T-helper 22 cell (primary cell): ENCODE measurements at places on chromosomes 1 and 21.

GRCh38 chr1:178025613-178026356 lies 55.9 kb upstream of the SEC16B start:
- no peak for DNase-seq

GRCh38 chr1:7432900-7433380 lies 338.2 kb upstream of the VAMP3 start:
- no peak for DNase-seq

GRCh38 chr1:79903321-79903720 lies 896.8 kb upstream of the ADGRL4 start:
- DNase-seq, result no peak

DNA sequence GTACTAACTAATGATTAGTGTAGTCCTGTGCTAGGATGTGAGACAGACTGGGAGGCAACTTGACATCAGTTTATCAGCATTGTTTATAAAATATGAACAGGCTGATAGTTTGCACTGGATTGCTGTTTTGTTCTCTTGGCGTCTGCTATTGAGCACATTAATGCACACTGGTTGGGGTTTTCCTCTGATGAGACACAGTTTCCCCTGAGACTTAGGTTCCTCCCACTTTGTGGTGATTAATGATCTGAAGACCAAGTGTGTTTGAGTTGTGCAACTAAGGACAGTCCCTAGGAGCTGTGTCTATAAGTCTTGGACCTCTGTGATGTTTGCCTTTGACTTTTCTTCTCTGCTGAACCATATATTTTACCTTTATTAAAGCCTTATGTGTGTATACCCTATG lies 1015.4 kb downstream of the AMY1C start:
- DNase-seq, result no peak

DNA sequence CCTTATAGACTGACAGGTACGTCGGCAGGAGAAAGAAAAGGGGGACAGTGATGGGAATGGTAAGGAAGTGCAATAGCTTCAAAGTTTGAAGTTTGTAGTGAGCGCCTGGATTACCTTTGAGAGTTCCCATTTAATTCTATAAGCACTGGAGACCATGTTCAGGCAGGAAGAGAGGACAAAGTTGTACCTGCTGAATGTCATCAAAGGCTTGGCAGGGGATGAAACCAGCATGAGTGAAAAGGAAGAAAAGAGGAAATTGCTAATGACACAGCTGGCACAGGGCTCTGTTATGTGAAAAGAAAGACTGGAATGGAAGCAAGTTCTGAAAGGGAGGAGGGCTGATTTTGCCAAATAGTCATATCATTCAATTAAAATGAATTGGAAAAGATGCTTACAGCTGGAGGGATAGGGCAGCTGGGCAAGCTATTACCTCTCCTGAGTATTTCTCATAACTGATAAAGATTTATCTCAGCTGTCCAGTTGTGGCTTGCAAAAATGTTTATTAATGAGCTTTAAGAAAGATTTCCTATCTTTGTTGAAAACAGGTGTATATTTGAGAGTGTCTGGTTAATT lies 109.2 kb downstream of the HMCN1 start:
- no peak for DNase-seq

DNA sequence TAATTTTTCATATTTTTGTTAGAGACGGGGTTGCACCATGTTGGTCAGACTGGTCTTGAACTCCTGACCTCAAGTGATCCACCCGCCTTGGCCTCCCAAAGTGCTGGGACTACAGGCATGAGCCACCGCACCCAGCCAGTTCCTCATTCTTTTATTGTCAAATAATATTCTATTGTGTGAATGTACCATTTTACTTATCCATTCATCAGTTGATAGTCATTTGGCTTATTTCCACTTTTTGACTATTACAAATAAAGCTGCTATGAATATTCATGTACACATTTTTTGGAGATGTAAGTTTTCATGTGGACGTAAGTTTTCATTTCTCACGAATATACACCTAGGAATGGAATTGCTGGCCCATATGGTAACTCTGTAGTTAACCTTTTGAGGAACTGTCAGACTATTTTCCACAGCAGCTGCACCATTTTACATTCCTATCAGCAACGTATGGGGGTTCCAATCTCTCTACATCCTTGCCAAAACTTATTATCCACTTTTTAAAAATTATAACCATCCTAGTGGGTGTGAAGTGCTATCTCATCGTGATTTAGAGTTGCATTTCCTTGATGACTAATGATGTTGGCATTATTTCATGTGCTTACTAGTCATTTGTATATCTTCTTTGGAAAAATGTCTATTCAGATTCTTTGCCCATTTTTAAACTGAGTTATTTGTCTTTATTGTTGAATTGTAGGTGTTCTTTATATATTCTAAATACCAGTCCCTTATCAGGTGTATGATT lies 12.7 kb downstream of the PACC1 start:
- no peak for DNase-seq

GRCh38 chr1:181726320-181727012 lies 243.1 kb downstream of the CACNA1E start:
- no peak for DNase-seq

DNA sequence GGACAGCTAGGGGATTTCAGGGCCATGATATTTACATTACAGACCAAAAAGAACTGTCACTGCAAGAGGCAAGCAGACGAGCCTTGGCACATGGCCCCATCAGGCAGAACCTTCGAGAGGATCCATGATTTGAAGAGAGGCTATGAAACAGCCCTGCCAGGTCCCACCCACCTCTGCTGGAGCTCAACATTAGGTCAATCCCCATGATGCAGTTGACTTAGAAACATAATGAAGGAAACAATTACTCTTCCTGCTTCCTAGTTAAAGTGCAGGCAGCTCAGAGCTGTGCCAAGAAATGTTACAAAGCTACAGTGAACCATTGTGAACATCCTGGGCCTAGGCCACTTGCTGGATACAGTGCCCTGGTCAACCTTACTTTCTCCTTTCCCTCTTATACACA lies 41.7 kb upstream of the PTCH2 start:
- DNase-seq, result no peak

GRCh38 chr1:154404984-154405746 lies at the start of gene IL6R:
Gene IL6R, plus strand, starts transcription at chr1:154405343. Its CDS starts 287 bp downstream, at chr1:154405630.
- DNase-seq, result peak; percentile 69

DNA sequence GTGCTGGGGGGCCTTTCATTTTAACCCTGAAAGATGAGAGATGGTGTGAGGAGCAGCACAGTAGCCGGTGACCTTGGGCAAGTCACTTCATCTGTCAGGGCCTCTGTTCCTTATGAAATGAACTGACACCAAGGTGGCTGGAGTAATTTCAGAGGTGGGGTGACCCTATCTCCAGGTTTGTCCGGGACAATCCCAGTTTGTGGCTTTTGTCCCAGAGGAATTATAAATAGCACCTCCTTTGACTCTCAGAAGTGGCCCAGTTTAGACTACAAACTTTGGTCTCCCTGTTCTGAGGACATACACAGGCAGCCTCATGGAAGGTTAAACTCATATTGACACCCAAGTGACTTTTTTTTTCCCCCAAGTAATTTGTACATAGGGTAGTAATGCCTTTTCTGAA lies 14.6 kb downstream of the ACTN2 start:
- no peak for DNase-seq

GRCh38 chr1:50977575-50978143 lies 7.6 kb downstream of the CDKN2C start:
- peak; percentile 8 for DNase-seq

- DNase-seq, result no peak
Measured at GRCh38 chr1:203059485-203059884, 26.3 kb downstream of the MYOG start.

DNA sequence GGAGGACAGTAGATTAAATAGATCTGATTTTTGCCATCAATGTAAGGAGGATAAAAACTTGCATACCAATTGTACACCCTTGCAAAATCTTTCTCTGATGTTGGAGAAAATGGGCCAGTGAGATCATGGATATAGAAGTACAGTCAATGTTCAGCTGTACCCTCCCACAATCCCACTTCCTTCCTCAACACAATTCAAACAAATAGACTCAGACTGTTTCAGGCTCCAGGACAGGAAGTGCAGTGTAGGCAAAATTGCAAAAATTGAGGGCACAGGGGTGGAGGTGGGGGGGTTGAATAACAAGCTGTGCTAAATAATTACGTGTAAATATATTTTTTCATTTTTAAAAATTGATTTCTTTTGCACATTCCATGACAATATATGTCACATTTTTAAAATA lies 3.9 kb upstream of the IFI44 start:
- peak; percentile 11 for DNase-seq

GRCh38 chr1:196385109-196385508 lies 223.1 kb downstream of the KCNT2 start:
- DNase-seq, result no peak

- no peak for DNase-seq
Measured at GRCh38 chr21:42340187-42341050, 10.4 kb downstream of the TFF2 start.

DNA sequence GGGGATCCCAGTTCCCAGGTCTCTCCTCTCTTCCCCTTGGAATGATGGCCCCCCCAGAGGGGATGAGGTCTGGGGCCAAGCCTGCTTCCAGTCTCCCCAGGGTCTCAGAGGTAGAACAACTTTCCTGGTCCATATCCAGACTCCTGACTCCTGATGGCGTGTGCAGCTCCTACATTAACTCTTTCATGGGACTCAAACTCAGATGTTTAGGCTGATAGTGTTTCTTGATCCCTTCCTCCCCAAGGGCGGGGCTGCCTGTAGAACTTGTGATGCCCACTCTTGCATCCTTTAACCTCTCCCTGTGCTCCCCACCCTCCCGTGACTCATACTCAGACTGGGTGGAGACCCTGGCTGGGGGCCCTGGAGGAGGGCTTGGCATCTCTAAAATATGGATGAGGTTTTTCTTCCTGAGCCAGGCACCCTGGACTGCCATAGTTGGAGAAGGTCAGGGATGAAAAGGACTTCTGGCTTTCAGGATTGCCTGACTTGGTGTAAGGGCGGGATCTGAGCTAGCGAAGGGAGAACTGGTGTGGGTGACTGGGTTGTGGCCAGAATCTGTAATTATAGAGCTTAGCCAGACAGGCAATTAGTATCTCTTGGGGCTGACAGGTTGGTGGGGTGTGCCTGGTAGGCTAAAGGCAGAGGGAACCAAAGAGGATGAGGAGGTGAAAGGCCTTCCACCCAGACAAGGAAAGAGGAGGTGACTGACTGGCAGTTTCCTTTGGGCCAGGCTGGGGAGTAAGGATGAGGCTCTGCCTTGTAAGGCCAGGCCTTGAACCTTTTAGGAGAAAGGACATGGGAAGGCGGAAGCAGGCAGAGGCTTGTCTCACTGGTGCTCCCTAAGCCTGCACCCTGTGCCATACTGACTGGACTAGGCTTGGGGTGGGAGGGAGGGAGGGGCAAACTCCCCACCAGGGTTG lies 1.5 kb downstream of the ATP8B2 start:
- DNase-seq, result no peak

GRCh38 chr1:200181861-200182260 lies 154.4 kb downstream of the NR5A2 start:
- no peak for DNase-seq

DNA sequence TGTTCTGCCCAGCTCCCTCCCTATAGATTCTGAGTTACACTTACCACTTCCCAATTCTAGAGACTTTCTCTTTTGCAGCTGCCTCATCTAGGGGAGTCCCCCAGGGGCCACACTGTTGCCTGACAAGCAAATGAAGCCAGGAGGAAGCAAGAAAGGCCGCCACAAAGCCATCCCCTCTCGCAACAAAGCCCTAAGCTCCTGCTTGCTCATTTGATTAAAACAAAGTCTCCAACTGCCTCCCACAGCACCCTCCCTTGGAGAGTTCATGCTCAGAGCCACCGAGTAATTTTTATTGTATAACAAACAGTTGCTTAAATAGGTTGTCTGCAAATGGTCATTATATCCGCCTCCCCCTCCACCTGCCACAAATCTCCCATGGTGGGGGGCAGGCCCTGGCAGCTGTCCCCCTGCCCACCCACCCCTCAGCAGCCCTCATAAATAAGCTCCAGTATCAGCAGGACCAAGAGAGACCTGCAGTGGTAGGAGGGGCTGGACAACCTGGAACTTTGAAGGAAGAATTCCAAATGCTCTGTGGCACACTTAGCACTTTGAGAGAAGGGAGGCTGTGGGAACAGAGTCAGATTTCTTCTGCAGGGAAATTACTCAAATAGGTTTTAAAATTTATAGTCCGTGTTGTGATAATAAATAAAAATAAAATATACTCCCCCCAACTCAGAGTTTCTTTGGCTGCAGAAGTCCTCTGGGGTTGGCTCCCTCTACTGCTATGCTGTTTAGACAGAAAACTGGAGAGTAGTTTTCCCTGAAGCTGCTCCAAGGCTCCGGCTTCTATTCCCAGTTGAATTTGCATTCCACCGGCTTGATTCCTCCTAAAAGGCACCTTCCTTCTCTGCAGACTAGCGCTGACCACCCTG lies 237.5 kb downstream of the TTLL7 start:
- DNase-seq, result no peak

DNA sequence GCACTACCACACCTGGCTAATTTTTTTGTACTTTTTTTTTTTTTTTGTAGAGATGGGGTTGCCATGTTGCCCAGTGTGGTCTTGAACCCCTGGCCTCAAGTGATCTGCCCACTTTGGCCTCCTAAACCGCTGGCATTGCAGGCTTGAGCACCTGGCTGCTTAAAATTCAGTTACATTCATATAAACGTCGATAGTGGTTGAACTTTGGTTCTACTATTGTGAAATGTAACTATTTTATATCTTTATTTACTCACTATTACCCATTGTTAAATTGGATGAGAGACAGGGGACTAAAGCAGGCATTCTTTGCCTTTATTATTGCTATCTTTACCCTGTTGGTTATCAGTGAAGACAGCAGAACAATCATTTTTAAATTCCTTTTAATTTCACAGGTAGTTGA lies 6.2 kb downstream of the SNX27 start:
- no peak for DNase-seq

DNA sequence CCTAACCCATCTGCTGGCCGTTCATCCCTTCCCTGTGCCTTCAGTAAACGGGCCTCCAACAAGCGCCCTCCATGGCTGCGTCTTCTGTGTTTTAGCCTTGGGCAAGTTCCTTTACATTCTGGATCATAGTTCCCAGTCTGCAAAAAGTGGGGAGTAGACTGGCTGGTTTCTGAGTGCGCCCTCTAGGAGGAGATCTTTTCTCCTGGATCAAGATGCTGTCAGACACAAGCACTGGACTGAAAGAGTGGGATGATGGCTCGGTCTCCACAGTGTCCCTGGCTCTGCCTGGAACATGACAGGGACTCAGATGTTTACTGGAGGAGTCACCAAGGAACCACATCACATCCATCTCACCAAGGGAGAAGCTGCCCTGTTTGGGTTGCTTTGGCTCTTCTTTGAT lies 88.8 kb downstream of the PRDM2 start:
- DNase-seq, result no peak

- DNase-seq, result no peak
Measured at GRCh38 chr1:24965571-24965930, 35.5 kb upstream of the RUNX3 start.

DNA sequence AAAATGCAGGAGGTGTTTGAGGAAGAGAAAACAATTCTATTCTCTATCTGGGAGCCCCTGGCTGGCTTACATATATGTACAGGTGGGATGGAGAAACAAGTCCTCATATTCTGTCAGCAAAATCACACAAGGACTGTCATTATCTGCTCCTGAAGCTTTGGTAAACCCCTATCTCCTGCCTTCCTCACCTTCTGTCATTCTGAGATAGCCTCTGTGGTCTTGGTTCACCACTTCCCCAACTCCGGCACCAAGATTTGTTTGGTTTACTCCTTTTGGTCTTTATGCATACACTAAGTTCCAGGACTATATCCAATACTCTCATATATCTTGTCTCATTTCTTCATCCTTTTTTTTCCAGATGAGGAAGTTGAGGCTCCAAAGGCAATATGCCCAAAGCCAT lies 551.1 kb downstream of the PLPP3 start:
- DNase-seq, result no peak
